ENCODE measurements at places on chromosomes 1 and 21.

GRCh38 chr21:42663860-42664535 is 10.6 kb downstream of the PDE9A start:
- no peak for DNase-seq
- no peak overlapping the region for H3K4me3 ChIP-seq
- H3K27ac ChIP-seq: no peak overlapping the region
- no peaks in the 10 kb centered on the region for H3K36me3 ChIP-seq

- H3K36me3 ChIP-seq: no peaks in the 10 kb centered on the region
- H3K27me3 ChIP-seq: no peaks in the 10 kb centered on the region
- peaks cover 9% of the 10 kb centered on the region for H3K4me1 ChIP-seq
- no peak overlapping the region for H3K4me3 ChIP-seq
- DNase-seq: peak; percentile 95
- H3K27ac ChIP-seq: peak overlapping the region; percentile 23
Measured at GRCh38 chr1:160193091-160193819, 2.9 kb downstream of the CASQ1 start.

GRCh38 chr1:2875707-2876561 is 74.4 kb upstream of the TTC34 start:
- H3K4me1 ChIP-seq: no peaks in the 10 kb centered on the region
- H3K36me3 ChIP-seq: no peaks in the 10 kb centered on the region
- peak; percentile 11 for DNase-seq

GRCh38 chr21:18164483-18164882 is 80.2 kb upstream of the CHODL start:
- H3K4me3 ChIP-seq: no peak overlapping the region
- H3K4me1 ChIP-seq: no peaks in the 10 kb centered on the region
- H3K27ac ChIP-seq: no peak overlapping the region

GRCh38 chr1:39224295-39224829 is 19.9 kb downstream of the MACF1 start:
- no peak for DNase-seq
- H3K27me3 ChIP-seq: no peaks in the 10 kb centered on the region
- no peak overlapping the region for H3K27ac ChIP-seq
- H3K4me1 ChIP-seq: 0 out of 2 replicates have a peak, but pooled peaks cover 8% of the 10 kb centered on the region
- H3K4me3 ChIP-seq: no peak overlapping the region
- H3K36me3 ChIP-seq: no peaks in the 10 kb centered on the region

GRCh38 chr1:108830119-108831008 is 26.5 kb downstream of the AKNAD1 start:
- H3K4me1 ChIP-seq: peaks cover 40% of the 10 kb centered on the region
- peak overlapping the region; percentile 56 for H3K4me3 ChIP-seq

GRCh38 chr21:46458315-46459023 is at the start of gene DIP2A:
Gene DIP2A, plus strand, starts transcription at chr21:46458891. Its CDS starts 241 bp downstream, at chr21:46459132.
- DNase-seq: peak; percentile 99
- no peaks in the 10 kb centered on the region for H3K36me3 ChIP-seq
- H3K27me3 ChIP-seq: no peaks in the 10 kb centered on the region
- peak within 1 kb of the TSS; percentile 94 for H3K4me3 ChIP-seq

DNA sequence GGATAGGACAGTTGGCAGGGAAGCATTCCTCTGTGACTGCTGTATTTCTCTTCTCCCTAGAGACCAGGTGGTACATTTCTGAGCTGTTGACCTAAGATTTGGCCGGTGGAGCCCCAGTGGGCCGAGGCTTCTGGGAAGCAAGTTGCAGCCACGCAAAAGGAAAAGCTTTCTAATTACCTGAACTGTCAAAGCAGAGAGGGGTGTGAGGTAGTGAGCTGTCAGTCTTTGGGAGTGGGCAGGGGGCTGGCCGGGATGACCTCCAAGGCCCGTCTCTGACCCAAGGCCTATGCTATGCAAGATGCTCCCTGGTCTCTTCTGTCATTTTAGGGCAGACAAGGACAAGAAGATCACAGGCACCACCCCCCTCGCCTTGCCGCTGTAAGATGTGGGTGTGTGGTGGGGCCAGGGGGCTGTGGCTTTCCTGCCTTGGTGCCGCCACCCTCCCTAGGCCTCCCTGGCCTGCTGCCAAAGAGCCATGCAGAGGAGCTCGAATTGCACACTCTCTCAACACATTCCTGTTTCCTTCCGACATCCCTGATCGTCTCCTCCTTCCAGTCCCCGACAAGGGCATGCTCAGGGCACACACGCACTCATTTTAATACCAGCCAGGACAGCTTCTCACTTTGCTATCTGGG is 7.7 kb downstream of the PADI1 start:
- peaks cover 18% of the 10 kb centered on the region for H3K4me1 ChIP-seq
- peaks cover 2% of the 10 kb centered on the region for H3K27me3 ChIP-seq
- DNase-seq: peak; percentile 56
- H3K27ac ChIP-seq: no peak overlapping the region
- no peaks in the 10 kb centered on the region for H3K36me3 ChIP-seq

DNA sequence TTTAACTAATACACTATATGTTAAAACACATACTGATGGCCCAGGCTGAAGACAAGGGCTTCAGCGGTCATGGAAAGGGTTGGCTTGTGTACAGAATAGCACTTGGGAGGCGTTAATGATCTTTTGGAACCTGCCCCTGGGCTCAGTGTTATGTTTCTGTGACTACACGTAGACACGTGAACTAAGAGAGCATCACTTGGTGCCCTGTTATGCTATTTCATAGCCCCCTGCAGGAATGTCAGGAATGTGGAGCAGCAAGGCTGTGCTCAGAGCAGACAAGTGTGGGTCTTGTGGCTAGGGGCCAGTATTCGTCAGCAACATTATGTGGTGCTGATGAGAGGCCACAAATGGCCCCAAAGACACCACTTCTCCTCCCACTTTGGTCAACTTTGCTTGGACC is 132.4 kb downstream of the MAP3K21 start:
- no peaks in the 10 kb centered on the region for H3K4me1 ChIP-seq
- DNase-seq: no peak
- no peaks in the 10 kb centered on the region for H3K36me3 ChIP-seq
- H3K27ac ChIP-seq: no peak overlapping the region

GRCh38 chr1:26046246-26047095 is 553 bp upstream of the SLC30A2 start:
- H3K4me1 ChIP-seq: no peaks in the 10 kb centered on the region
- no peak for DNase-seq
- H3K4me3 ChIP-seq: no peak overlapping the region
- no peak overlapping the region for H3K27ac ChIP-seq
- peaks cover 67% of the 10 kb centered on the region for H3K27me3 ChIP-seq

- H3K4me1 ChIP-seq: peaks cover 41% of the 10 kb centered on the region
- peak overlapping the region; percentile 96 for H3K27ac ChIP-seq
- peak overlapping the region; percentile 89 for H3K4me3 ChIP-seq
- DNase-seq: peak; percentile 58
Measured at GRCh38 chr1:224433701-224434672, 610 bp downstream of the WDR26 start.

DNA sequence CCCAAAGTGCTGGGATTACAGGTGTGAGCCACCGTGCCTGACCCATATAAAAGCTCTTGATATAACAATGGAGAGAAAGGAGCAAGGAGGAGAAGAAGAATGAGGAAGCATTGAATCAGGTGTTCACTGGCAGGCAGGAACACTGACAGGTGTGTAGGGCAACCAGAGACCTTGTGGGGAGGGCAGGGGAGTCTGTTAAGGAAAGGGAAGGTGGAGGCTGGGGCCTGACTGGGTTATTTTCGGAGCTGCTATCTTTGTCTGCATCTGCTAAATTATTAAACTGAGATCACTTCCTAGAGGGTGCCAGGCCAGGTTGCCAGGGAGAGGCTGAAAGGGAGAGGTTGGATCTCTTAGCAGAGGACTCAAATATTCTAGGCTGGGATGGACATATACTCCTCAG is 6.8 kb upstream of the TRNP1 start:
- H3K36me3 ChIP-seq: no peaks in the 10 kb centered on the region
- no peak overlapping the region for H3K4me3 ChIP-seq
- H3K27ac ChIP-seq: no peak overlapping the region
- H3K27me3 ChIP-seq: no peaks in the 10 kb centered on the region

DNA sequence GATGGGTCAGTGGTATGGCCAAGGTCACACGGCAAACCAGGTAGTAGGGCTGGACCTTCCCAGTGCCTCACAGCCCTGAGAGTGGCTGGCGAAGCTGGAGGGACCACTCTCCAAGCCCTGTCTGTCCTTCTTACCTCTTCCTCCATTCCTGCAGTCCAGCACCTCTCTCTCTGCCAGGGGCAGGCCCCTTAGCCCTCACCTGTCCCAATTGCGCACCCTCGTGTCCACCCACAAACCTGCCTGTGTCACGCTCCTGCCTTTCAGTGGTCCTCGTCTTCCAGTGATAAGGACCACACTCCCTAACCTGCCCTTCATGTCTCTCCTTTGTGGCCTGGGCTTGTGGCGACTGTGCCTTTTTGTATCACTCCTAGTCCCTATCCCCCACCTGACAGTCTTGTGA is 3.4 kb downstream of the PODN start:
- H3K27ac ChIP-seq: no peak overlapping the region
- DNase-seq: no peak
- peaks cover 12% of the 10 kb centered on the region for H3K4me1 ChIP-seq
- no peak overlapping the region for H3K4me3 ChIP-seq

DNA sequence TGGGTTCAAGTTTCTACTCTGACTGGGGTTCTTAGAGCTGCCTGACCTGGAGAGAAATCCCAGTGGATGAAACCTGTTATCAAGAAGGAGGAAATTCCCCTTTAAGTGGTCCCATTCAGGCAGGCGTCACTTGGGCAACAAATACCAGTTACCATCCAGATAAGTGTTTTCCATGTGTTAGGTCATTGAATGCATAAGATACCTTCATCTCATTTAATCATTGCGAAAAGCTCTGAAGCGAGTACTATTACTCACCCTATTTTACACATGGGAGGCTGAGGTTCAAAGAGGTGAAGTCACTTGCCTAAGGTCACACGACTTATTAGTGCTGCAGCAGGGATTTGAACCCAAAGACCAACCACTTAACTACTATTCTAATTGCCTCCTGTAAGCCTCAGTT is 45.5 kb upstream of the RPL11 start:
- no peaks in the 10 kb centered on the region for H3K27me3 ChIP-seq
- H3K36me3 ChIP-seq: no peaks in the 10 kb centered on the region
- DNase-seq: peak; percentile 21
- H3K4me3 ChIP-seq: no peak overlapping the region

GRCh38 chr1:237287876-237288521 is 246.0 kb downstream of the RYR2 start:
- no peaks in the 10 kb centered on the region for H3K4me1 ChIP-seq
- no peak overlapping the region for H3K4me3 ChIP-seq
- no peak for DNase-seq
- H3K36me3 ChIP-seq: no peaks in the 10 kb centered on the region
- H3K27me3 ChIP-seq: no peaks in the 10 kb centered on the region
- no peak overlapping the region for H3K27ac ChIP-seq

DNA sequence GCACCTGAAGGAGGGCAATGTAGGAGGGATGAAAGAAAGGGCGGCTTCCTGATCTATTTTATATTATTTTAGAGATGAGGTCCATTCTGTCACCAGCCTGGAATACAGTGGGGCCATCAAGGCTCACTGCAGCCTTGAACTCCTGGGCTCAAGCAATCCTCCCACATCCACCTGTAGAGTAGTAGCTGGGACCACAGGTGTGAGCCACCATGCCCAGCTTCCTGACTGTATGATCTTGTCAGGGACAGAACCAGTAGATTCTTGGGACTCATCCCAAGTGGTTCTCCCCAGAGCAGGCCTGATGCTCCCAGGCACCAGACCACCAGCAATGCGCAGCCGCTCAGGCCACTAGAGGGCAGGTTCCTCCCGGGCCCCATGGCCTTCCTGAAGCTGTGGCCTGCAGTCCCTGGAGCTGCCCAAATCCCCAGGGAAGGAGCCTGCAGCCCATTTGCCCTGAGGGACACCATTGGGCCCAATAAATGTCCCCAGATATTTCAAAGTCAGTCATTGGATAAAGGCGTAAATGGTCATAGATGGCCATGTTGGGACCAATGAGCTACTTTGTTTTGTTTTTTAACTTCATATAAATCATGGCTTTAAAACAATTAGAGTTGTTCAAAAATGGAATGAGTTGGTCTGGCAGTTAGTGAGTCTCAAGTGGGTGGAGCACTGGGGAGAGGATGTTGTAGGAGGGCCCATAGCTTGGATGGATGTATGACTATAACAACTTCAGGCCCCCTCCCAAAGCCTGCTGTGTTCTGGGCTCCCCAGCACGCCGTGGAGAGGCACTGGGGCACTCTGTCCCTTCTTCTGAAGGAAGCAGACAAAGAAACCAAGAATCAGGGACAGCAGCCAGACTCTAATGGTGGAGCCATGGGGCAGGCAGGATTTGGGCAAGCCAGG is 44.7 kb upstream of the GOLT1A start:
- no peaks in the 10 kb centered on the region for H3K36me3 ChIP-seq
- no peak overlapping the region for H3K27ac ChIP-seq
- no peaks in the 10 kb centered on the region for H3K27me3 ChIP-seq

DNA sequence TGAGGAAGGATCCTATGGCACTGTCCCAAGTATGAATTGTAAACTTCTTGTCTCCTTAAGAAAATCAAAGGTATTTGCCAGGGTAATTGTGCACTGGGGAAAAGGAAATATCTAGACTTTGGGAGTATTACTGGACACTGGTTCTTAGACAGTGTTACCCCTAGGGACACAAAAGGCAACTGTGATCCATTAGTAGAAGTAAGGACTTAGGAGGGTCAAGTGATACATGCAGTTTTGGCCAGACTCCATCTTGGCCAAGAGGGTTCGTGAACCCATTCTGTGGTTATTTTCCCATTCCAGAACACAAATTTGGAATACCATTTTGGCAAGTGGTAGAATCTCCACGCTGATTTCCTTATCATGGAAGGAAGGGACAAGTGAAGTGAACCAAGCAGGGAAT is 98.1 kb downstream of the TM2D1 start:
- no peaks in the 10 kb centered on the region for H3K27me3 ChIP-seq
- DNase-seq: no peak
- H3K27ac ChIP-seq: no peak overlapping the region
- no peaks in the 10 kb centered on the region for H3K4me1 ChIP-seq
- H3K36me3 ChIP-seq: no peaks in the 10 kb centered on the region

- H3K4me3 ChIP-seq: no peak overlapping the region
- H3K27ac ChIP-seq: no peak overlapping the region
- no peaks in the 10 kb centered on the region for H3K4me1 ChIP-seq
- no peaks in the 10 kb centered on the region for H3K36me3 ChIP-seq
Measured at GRCh38 chr1:60809204-60809980, 273.0 kb upstream of the NFIA start.

DNA sequence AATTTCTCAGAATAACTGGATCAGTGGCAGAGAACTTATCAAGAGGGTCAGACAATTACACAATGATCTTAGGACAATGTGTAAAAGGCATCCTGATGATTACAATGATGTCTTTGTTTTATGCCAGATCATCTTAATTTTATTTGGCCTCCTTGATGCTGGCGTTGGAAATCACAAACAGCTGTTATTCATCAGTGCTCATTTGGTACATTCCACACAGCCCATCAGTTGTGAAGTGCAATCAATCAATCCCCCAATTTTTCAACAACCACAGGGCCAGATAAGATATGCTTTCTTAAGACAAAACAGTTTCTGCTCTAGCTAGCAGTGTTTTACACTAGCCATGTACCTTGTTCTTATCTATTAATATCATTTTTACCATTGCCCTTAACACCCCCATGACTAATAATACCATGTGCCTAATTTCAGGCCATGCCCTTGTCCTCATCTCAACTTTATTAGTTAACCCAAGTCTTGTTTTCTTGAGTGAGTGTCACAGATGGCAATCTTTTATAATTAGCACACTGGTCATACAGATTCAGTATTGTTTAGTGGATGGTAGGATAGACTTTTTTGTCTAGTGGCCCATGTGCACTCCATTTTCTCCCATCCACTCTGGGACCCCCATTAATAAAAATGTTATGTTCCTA is 40.8 kb upstream of the COL24A1 start:
- H3K4me3 ChIP-seq: no peak overlapping the region
- no peaks in the 10 kb centered on the region for H3K27me3 ChIP-seq
- H3K36me3 ChIP-seq: no peaks in the 10 kb centered on the region
- H3K4me1 ChIP-seq: no peaks in the 10 kb centered on the region
- H3K27ac ChIP-seq: no peak overlapping the region
- no peak for DNase-seq
